ENCODE measurements at places on chromosomes 12 and 14. TPM values are rescaled to one million over a fixed set of nuclear protein-coding genes. Genes with fewer than 3 reads are reported as not detected.

TSHR gene
- total RNA-seq: 1.5 TPM

KLRC1 gene
- total RNA-seq: not detected

- DNase-seq: no peak
Observed at GRCh38 chr14:24078146-24078545, 6.8 kb downstream of the CPNE6 start.

- no peak for DNase-seq
Observed at GRCh38 chr12:64627771-64628170, 17.5 kb downstream of the RASSF3 start.

- DNase-seq: no peak
Observed at GRCh38 chr12:8894378-8894777, 19.9 kb upstream of the PHC1 start.

- DNase-seq: no peak
Observed at GRCh38 chr14:70622111-70622712, 19.5 kb upstream of the TTC9 start.
